MCF 10A (cell line): ENCODE measurements at places on chromosomes 12 and 14. TPM values are rescaled to one million over a fixed set of nuclear protein-coding genes. Genes with fewer than 3 reads are reported as not detected.

CELA1 gene
- total RNA-seq = not detected in 2 replicates

- no peak for DNase-seq
These were observed 1019.5 kb downstream of the SLC6A15 start for GRCh38 chr12:83893101-83893500.

ADCY4 gene
- not detected in 2 replicates for total RNA-seq

PLEKHD1 gene
- total RNA-seq = 0.05 TPM in 1 of 2 replicates, not detected in the other

- DNase-seq = no peak
These were observed 15.4 kb downstream of the TRAFD1 start for GRCh38 chr12:112140728-112141127.

DNA sequence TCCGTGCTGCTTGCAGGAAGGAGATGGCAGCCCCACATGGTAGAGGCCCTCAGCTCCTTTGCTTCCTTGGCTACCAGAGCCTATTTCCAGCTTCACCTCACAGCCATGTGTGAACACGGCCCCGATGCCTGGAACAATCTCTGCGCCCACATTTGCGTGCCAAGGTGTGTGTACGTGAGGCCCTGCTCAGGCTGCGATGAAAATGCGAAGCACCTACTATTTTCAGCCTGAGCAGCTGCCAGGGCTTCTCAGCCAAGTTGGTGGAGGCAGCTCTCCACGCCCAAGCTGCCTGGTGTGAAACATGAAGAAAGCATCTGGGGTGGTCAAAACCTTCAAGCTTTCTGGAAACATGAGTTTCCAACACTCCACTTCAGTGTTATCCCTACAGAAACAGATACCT, 177.8 kb upstream of the EGLN3 start:
- DNase-seq = no peak

DNA sequence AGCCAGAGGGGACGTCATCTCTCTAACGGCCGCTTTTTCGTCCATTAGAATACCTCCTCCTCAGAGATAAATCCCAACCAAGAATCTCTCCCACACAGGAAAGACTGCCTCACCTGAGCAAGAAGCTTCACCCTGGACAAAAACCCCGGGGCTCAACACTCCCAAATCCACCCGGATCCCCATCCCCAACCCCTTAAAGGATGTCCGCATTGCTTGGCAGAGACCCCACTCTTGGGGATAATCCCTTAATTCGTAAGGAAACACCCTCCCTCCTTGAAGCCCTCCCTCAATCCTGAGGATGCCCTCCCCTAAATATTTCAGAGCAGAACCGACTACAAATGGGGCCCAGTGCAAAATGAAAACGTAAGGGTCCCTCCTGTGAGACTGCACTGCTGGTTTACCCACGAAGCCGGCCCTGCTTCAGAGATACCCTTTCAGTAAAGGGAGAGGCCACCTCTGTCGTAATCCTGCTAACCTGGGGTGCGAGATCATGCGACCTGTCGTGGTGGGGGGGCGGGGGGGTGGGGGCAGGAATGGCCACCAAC, 655 bp upstream of the DYNLL1 start:
- DNase-seq = no peak

DNA sequence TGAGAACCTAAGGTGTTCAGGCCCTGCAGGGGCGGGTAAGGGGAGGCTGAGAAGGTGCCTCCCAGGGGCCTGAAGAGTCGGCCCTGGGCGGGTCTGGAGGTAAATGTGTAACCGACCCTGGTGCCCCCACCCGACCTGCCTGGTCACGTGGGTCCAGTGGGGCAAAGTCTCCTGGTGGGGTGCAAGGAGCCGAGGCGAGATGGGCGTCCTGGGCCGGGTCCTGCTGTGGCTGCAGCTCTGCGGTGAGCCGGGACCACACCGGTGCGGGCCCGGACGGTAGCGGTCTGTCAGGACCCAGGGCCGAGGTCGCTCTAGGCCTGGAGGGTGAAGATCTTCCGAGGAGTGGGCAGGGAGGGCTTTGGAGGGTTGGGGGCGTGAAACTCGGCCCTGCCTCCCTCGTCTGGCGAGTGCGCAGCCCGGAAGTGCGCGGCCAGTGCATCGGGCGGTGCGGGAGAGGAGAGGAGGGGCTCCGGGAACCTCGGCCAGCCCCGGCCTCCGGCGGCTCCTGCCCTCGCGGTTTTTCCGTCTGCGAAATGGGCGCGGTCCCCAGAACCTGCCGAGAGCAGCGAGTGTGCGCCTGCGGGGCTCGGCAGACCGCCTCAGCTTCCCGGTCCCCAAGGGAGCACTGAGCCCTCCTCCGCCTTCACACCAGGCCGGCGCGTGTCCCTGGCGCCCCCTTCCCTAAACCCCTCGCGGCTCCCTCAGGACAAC, at the start of gene AMN:
AMN (plus strand) TSS at position 174 of the 711 bp plus-strand sequence; CDS start at position 200, 26 bp downstream.
- no peak for DNase-seq

DNA sequence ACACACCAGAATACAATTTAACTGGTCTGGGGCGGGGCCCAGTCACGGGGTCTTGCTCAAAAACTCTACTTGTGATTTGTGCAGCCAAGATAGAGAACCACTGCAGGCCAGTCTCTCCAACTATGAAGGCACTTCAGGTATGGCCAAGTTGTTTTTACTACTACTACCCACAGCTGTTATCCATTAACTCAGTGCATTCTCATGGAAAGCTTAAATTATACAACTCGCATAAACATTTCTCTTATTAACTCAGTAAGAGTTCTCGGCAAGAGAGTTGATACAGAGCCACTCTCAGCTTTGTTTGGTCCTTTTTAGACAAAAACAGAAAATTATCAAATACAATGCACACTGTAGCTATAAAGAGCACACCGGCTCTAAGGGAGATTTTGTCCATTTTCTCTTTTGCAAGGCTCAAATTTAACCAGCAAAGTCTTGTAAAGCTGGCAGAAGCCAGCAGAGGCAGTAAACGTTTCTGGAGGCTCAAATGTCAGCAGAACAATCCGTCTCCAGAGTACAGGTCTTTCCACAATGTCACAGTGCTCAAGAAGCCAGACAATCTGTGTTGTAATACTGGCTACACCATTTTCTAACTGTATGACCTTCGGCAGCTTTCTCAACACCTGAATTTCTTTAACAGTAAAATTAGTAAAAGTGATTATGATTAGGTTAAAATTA, 85.9 kb downstream of the PTGER2 start:
- DNase-seq = no peak

- DNase-seq = peak; percentile 22
These were observed 364.9 kb downstream of the GALC start for GRCh38 chr14:87628129-87628528.

RPL36AL gene
- total RNA-seq = 257 and 299 TPM in 2 replicates

GZMB gene
- total RNA-seq = not detected in 2 replicates

DNA sequence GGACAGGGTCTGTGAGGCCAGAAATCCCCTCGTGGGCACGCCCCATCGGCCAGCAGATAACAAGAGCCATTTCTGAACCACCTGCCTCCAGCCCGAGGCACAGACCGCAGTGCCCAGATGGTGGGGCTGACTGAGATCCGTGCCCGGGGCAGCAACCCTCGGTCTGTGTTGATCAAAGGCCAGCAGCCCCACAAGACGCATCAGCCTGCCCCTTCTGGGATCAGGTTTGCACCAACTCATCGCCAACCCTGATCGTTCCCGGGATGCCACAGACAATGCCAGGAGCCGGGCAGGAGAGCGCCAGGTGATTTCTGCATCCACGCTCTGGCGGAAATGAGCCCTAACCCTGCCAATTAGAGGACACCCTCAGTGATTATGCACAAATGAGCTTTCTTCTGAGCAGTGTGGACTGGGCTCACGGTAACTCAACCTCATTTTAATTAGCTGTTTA, 64.5 kb downstream of the TESC start:
- DNase-seq = no peak

GLT1D1 gene
- total RNA-seq = not detected in 2 replicates

IFI27L2 gene
- total RNA-seq = 44.3 and 59.3 TPM in 2 replicates

SLC22A17 gene
- not detected in 2 replicates for total RNA-seq

- peak; percentile 46 for DNase-seq
These were observed 1.4 kb downstream of the SLC25A29 start for GRCh38 chr14:100304825-100305323.

DNA sequence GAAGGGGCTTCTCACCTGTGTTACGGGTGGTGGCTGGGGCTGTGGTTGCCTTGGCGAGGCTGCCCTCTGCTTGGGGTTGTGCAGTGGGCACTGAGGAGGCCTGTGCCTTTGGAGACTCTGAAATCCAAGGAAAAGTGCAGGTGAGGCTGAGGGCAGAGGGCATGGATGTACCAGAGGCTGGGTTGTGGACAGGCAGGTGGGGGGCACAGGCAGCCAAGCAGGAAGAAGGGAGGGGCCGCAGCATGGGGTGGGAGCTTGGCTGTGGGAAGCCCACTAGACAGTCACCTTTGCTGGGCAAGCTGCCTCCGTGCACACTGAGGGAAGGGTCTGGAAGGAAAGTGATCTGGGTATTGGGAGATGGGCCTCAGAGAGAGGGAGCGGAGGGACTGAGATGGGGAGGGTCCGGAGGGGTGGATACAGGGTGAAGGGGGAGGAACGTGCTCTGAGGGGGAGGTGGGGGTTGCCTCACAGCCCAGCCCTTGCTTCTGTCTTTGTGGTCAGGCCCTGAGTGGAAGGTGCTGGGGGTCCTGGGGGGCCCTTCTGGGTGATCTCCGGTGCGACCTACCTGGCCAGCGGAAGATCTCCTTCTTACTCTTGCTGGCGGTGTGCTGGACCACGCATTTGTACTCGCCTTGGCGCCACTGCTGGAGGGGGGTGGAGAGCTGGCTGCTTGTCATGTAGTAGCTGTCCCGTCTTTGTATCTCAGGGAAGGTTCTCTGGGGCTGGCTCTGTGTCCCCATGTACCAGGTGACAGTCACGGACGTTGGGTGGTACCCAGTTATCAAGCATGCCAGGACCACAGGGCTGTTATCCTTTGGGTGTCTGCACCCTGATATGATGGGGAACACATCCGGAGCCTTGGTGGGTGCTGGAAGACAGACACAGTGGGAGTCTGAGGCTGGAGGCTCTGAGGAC, 318.7 kb downstream of the TMEM121 start:
- no peak for DNase-seq

MYF5 gene
- not detected in 2 replicates for total RNA-seq

PCK2 gene
- total RNA-seq = 64.7 and 112 TPM in 2 replicates

DNA sequence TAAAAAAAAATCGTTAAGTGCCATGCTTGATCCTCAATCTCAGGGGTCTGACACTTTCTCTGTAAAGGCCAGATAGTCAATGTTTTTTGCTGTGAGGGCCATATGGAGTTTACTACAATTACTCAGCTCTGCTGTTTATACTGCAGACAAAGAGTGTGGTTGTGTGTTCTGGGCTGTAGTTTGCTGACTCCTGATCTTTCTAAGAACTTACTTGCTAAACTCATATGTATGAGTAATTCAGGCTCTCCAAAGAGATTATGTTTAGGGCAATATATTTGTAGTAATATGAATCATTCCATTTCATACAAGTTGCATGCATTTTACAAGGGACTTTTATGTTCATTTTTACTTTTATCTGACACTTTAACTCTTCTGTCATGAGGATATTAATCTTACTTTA, 188.2 kb downstream of the TMTC2 start:
- peak; percentile 14 for DNase-seq

GRCh38 chr12:70936203-70936813, 15.8 kb upstream of the PTPRR start:
- no peak for DNase-seq

DNA sequence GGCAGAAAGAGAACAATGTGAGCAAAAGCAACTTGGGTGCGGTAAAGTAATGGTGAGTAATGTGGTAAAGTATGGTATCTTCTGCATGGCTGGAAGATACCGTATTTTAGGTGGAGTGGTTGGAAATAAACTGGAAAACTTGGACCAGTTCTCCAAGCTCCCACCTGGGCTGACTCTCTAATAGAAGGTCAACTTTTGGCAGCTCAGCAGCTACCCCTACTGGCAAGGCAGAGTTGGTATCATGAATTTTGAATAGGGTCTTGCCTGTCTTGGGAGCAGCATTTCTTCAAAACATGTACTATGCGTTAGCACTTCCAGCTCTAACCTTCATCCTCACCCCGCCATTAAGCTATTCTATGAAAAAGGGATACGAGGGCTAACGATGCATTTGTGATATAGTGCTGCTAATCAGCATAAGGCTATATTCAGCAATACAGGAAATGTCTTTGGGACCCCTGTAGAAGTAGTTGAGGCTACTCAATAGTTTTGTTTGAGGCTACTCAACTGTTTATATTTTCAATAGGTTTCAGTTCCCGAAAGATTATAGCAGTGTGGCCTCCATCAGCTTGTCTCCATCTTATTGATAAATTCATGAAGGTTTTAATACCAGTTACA, 276.3 kb upstream of the FAR2 start:
- DNase-seq = peak; percentile 69

GRCh38 chr14:52950410-52950897, 396 bp downstream of the FERMT2 start:
- DNase-seq = peak; percentile 60

NRXN3 gene
- not detected in 2 replicates for total RNA-seq

FBLN5 gene
- 4.3 and 14.8 TPM in 2 replicates for total RNA-seq

GRCh38 chr14:81170829-81171195, 49.9 kb downstream of the GTF2A1 start:
- no peak for DNase-seq

DNA sequence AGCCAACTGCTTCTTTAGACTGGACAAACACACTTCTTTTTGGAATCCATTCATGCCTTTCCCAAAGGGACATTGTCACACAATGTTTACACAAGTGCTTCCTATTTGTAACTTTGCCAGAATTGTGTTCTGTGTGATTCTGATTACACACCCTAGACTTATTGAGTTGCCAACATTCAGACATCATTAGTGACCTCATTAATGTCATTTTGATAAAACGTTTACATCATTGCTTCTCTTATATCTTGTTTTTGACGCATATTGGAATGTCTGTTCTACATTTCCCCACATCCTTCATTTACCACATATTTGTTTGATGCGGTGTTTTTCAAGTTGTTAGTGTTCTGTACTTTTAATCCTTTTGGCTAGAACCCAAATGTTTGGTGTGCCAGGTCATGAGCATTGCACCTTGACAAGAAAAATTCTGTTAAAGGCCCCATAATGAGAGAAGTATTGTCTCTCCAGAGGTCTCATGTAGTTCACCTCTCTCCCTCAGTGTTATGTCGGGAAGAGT, 305.5 kb downstream of the AEBP2 start:
- DNase-seq = peak; percentile 37

LMNTD1 gene
- not detected in 2 replicates for total RNA-seq

DNA sequence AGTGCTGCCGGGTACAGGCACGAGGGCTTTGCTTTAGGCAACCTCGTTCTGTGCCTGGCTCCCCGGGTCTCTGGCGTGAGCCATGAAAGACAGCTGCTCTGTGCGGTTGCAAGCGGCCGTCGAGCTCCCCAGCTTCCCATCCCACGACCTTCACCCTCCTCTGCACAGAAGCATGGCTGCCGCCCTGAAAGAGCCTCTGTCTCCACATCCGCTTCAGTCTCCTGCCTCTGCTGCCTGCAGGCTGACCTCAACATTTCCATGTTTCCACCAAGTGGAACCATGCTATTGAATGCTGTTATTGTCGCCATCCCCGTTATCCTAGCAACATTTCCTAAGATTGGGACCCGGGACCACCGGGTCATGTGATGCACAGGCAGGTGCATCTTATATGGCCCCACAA, 57.1 kb downstream of the KDM2B start:
- no peak for DNase-seq

GRCh38 chr14:91351512-91351862, 66.1 kb downstream of the CCDC88C start:
- no peak for DNase-seq

SSTR1 gene
- 0.29 and 0.33 TPM in 2 replicates for total RNA-seq

PPP1R1A gene
- total RNA-seq = not detected in 2 replicates
